CD8-positive, alpha-beta T cell (primary cell): ENCODE measurements at places on chromosomes 6 and 20.
A peak's percentile ranks its signal among the peaks of the same experiment; 100 is the strongest.

DNA sequence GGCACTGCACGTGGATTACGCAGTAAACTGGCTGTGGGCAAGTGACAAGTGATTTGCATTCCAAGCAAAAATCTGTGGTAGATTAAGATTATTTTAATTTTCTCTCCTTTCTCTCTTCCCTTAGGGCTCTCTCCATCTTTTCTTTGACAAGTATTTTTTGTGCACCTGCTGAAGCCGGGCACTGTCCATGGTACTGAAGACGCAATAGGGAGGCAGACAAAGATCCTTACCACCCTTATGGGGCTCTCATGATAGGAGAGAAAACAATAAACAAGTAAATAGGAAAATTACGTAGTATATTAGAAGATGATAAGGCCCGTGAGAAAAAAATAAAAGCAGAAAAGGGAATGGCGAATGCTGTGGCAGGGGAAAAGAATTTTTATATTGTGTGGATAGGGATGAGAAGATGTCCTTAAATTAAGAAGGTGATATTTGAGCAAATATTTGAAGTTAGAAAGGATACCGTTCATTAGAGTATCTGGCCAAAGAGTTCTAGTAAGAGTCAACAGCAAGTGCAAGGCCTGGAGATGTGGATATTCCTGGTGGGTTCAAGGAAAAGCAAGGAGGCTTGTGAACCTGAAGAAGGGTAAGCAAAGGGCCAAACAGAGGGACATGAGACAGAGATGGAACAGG is 146.0 kb downstream of the LAMP5 start:
- no peak for DNase-seq

DNA sequence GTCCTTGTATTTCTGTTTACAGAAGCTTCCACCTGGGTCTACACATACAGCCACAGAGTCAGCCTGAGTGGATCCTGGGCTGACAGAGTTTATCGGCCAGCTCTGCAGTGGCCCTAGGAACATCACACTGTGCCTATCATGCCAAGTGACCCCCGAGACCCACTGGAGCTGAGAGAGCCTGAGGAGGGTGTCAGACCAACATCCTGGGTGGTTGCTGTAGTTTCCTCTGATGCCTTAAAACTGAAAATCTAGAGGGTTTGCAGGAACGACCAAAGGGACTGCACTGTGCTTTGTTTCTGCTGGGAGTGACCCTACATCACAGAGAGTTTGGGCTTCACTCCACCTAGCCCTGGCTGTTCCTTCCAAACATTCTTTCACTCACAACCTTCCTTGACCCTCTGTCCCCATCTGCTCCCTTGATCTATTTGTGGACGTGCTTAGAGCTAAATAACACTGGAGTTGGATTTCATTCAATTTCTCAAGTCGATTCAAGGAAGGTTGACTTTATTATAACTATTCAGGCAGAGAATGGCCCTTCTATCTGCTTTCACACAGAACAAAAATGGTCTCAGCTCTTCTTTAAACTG is 18.1 kb downstream of the MYLK4 start:
- no peak for DNase-seq

DNA sequence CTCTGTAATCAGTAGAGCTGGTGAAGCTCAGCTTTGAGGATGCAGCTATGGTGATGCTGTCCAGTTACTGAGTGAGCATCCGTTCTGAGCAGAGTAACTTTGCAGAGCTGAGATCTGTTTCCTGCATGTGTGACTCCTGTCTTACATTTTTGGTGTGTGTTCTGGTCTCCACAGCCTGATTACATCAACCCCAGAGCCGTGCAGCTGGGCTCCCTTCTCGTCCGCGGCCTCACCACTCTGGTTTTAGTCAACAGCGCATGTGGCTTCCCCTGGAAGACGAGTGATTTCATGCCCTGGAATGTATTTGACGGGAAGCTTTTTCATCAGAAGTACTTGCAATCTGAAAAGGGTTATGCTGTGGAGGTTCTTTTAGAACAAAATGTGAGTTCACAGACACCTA is 81.6 kb downstream of the FAM120B start:
- no peak for DNase-seq

GRCh38 chr6:132144456-132144855 is 193.3 kb upstream of the CCN2 start:
- DNase-seq: no peak

- DNase-seq: no peak
Observed at GRCh38 chr6:5865506-5866031, 141.2 kb downstream of the NRN1 start.

GRCh38 chr6:144544266-144544830 is 259.2 kb downstream of the UTRN start:
- no peak for DNase-seq

DNA sequence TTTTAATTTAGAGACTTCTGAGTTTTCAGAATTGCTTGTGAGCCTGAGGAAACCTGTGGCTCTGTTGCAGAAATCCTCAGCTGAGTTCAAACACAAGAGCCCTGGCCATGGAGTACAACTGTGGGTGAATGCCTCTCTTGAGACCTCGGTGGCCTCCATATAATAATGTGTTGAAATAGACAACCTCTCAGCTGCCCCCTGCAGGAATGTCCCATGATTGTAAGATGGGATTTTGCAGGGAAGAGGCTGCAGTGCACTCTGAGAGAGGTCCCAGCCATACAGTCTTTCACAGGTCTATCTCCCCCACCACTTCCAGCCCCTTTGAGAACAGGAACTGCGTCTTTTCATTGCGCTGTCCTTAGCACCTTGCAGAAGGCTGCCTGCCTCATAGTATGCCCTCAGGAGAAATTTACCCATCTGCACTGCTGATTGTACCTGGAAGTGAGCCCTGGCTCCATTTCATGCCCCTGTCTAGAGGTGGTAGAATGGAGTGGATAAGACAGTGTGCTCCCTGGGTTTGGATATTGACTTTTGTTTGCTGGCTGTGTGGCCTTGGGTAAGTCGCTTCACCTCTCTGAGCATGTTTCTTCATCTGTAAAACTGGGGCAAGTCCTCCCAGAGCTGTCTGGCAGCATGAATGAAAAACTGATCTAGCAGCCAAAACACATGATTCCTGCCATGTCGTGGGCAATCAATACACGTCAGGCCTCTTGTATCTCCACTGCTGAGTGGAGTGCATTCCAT is 16.8 kb upstream of the CDH22 start:
- DNase-seq: peak; percentile 24

- no peak for DNase-seq
Observed at GRCh38 chr20:59451641-59452040, 151.2 kb downstream of the EDN3 start.

GRCh38 chr20:24165301-24166122 is 176.9 kb upstream of the GGTLC1 start:
- no peak for DNase-seq

DNA sequence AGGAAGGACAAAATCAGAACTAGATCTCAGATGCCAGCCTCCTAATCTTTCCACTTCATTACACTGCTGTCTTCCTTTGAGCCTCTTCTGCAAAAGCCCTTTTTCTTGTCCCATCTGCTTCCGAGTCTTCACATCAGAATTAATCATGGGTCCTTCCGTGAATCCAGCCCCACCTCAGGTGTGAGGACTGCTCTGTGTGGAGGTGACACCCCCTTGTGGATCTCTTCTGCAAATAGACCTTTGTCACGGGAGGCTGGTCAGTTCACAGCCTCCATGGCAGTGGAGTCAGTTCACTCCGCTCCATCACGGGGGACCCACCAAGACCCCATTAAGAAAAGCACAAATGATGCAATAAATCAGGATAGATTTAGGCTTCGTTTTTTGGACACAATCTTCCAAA is 171.1 kb downstream of the ADAT2 start:
- DNase-seq: no peak

- peak; percentile 34 for DNase-seq
Observed at GRCh38 chr6:42402184-42402583, 49.5 kb downstream of the TRERF1 start.

DNA sequence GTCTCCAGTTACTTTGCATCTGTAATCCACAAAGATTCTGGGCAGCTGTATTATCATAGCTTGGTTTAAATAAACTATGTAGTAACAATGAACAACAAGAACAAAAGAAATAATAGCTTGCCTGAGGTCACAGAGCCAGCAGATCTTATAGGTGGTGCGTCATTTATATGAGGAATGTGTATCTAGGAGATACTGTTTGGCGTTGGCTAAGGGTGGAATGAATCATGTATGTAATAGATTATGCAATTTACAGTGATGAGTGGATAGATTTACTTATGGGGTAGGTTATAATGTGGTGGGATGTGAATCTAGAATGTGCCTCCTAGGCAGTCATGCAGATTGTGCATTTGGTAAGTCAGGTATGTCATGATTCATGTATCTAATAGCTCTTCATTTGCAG is 42.8 kb downstream of the HNF4A start:
- DNase-seq: no peak

DNA sequence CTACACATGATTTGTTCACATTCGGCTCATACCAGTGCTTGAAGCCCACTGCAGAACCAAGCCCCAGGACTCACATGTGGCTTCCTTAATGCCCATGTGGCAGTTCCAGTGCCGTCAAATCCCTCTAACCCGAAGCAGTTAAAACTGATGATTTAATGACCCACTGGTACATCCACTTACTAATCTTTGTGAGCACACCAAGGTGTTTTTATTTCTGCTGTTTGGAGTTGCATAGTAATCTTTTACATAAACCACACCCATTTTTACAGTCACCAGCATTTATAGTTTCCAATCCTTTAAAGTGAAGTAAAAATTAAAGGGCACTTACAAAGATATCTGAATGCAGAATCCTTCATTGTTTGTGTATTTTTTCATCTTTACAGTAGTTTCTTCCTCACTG is 232.0 kb downstream of the ANKRD60 start:
- DNase-seq: no peak

DNA sequence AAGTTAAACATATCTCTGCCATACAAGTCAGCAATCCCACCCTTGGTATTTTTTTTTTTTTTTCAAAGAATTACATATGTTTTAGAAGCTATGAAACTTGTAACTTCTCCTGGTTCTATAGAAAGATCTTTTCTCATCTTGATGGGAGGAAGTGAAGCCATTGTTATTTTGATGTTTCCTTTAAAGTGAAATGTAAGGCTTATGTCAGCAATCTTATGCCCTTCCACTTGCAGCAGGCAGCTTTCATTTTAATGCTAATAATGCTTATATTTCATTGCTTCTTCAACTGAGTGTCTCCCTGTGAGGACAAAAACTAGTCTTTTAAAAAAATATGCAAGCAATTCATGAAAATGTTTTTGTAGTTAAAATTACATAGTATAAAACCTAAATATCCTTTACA is 1614.7 kb downstream of the KHDRBS2 start:
- no peak for DNase-seq

DNA sequence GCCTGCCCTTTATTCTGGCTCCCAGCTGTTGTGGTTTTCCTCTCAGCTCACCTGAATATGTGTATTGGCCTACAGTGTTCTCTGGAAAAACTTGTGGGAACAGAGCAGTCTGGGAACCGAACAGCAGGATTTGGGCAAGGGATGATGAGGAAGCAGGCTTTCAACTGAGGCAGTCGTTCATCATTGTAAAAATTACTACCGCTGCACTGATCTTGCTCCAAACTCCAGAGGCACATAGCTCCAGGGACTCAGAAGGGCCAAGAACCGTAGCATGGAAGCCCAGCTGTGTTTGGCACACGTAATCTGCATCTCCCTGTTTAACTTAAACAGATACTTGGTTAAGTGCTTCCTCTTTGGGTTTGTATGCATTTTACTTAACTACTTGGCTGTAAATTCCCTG is 48.3 kb upstream of the EEF1A1 start:
- no peak for DNase-seq

DNA sequence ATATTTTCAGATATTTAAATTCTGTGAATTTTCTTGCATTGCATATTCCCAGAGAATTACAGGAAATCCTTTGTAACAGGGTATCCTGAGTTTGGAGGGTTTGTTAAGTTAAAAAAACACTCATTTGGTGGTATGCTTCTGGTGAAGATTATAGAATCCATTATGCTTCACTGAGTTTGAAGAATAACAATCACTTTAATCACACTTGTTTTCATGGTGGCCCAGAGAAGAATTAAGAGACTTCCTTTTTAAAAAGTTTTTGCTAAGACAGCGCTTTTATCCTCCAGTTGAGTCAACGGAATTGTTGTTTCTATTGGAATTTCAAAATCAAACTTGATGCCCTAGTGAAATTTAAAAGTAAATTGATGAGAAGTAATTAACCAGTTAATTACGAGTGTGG is 17.4 kb downstream of the PLEKHG1 start:
- no peak for DNase-seq

- no peak for DNase-seq
Observed at GRCh38 chr6:95518630-95519227, 58.6 kb upstream of the MANEA start.

- peak; percentile 90 for DNase-seq
Observed at GRCh38 chr6:33343953-33344611, 26.5 kb upstream of the ZBTB22 start.

GRCh38 chr6:28867086-28867409 is 56.7 kb downstream of the TRIM27 start:
- DNase-seq: peak; percentile 48

DNA sequence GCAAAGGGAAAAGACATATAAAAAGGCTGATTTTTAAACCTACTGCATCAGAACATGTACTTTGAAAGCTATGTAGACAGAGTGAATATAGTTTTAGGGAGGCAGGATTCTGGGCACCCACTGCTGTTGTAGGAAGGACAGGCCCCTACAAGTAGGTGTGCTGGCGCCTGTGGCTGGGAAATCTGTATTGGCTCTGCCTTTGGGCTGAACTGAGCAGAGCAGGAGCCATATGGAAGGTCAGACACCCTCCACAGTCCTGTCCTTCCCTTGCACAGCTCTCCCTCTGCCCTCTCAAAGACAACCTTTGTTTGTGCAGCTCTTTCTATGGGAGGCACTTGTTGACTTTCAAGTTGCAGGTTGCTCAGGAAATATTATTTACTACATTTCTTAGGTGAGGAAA is 18.4 kb upstream of the ULBP3 start:
- DNase-seq: no peak

DNA sequence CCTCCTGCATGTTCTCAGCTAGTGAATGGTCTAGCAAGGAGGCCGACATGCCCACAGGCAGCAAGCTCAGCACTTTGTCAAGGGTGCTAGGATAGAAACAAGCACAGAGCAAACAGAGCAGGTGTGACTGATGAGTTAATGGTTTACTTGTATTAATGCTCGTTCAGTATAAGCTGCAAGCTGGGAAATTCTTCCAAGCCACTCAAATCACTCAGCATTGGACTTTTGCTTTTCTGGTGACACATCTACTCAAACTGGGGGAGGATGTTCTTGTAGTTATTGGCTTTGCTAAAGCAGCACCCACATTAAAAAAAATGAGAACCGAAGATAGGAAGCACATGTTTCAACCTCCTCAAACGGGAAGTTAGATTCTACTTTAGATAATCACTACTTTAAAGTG is 43.1 kb upstream of the NEDD9 start:
- no peak for DNase-seq

DNA sequence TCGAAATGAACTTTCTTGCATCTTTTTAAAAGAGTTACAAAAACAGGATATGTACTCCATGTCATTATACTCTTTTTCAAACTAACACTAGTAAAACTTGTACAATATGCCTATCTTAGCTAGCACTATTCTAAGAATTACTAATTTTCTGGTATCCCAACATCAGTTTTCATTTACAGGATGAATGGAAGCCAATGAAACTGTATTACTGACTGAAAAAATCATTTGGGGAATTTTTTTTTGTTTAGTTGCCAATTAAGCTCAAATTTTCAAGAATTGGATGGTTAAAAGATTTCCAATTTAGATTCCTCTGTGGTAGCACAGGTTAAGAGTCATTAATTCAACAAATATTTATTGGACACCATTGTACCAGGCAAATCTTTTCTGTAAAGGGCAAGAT is 30.7 kb downstream of the TASP1 start:
- no peak for DNase-seq
